ENCODE measurements at places on chromosomes 5 and 9.

DNA sequence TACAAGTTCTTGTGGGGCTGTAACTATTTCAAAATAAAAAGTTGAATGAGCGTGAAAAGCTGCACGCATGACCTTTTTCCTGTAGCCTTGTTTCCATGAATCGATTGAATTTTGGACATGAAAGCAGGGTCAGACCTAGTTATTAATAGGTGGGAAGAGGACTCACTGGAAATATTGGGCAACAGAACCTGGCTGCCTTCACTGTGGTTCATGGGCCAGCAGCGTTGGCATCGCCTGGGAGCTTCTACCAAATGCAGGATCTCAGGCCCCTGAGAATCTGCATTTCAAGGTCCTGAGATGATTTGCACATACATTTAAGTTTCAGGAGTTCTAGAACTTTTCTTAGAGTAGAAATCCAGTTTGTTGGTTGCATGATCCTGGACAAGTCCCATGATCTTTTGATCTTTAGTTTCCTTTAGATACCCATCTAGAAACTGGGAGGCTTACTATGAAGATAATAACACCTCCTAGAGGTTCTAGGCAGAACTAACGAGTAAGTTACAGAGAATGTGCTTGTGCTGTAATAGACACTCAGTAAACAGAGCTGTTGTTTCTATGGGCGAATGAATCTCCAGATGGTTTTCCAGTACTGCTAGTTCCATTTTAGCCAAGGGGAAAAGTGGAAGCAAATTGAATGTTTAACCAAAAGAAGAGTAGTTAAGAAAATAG lies 12.4 kb downstream of the ANKRD33B start:
- peak; percentile 48 for DNase-seq

GRCh38 chr9:129550199-129550839 lies 70.6 kb downstream of the C9orf50 start:
- no peak for DNase-seq

DNA sequence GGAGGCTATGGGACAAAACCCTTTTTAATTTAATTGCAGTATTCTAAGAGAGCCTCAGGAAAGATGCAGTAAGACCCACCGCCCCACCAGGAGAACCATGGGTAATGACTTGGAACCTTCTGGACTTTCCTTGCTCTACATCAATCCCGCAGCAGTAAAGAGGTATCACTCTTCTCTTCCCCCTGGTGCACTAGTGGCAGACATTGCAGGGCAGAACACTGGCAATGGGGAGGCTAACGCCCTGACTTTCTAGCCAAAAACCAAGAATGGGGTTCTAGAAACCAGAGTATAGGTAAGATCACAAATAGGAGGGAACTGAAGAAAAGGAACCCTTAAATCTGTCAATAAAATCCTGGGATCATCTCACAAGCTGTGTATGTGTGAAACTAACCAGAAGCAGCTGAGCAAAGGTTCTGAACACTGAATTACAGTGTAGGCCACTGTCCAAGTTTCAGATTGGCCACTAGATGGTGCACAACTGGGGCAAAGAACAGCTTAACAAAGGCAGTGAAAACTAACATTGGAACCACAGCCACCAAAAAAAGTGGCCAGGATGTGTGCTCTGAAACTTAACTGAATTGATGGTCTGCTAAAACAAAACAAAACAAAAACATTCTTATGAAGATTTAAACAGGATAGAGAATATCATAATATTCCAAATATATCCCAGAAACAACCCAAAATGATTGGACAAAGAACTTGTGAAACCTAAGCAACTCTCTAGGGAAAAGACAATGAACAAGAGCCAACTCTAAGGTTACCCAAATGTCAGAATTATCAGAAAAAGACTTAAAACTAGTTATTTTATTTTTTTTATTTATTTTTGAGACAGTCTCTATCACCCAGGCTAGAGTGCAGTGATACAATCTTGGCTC lies 6.6 kb upstream of the FAM151B start:
- DNase-seq, result peak; percentile 66

- DNase-seq, result no peak
Measured at GRCh38 chr9:16413509-16414016, 456.9 kb downstream of the BNC2 start.

DNA sequence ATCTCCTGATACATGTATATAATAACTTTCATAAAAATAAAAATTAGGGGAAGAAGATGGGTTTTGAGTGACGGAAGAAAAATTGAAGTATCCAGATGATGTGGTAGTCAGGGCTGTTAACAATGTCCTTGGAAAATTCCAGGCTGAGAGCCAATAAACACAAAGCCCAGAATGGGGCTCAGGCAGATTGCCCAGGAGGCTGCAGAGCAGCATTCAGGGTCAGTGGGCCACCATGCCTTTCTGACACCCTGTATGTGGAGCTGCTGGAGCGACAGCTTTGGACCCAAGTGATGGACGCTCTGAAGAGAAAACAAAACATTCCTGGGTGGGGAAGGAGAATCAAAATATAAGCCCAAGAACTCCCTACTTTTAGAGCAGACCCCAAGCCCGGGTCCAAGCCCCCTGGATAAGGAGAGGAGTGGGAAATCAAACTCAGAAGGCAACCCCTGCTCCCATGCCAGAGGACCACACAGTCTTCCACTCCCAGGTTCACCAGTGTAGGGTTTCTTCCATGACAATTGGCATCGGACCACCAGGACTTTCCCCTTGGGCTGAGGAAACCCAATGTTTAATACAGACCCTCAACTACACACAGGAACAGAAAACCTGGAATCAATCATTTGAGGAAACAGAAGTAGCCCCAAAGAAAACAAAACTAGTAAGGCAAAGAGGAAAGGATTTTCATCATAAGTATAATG lies 45.7 kb upstream of the SPATA31C2 start:
- DNase-seq, result no peak

GRCh38 chr5:36877667-36878391 lies 1.3 kb downstream of the NIPBL start:
- DNase-seq, result peak; percentile 54

DNA sequence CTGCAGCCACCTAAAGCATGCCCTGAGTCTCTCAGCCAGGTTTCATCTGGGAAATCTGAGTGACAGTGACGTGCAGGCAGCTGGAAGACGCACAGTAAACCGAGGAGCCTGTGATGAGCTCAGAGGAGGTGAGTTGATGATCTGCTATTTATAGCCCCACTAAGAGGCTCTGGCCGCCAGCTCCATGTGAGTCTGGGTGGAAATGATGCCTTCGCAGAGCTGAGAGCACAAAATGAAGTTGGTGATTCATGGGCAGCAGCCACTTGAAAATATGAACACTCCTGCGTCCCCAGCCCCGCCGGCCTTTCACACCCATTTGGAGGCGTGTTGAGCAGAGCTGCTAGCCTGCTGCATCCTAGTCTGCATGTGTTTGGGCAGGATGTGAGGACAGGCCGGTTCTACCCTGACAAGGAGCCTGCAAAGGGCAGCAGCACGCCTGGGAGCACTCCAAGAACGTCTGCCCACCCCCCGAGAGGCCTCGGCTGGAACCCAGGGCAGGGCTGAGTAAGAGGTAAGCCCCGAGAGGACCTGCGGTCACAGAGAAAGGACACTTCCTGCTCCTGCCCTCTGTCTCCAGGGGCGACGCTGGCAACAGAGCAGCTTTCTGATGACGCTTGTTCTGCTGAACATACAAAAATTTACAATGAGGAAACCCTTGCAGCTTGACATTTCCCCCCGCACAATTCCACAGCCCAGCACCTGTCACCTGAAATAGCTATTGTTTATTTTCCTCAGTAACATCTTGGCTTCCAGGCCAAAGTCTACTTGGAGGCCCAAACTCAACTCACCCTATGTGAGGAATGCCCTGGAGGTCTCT lies 25.1 kb upstream of the CDKN2AIPNL start:
- peak; percentile 22 for DNase-seq

- DNase-seq, result no peak
Measured at GRCh38 chr9:138112090-138112748, 234.6 kb downstream of the CACNA1B start.
